ENCODE measurements at places on chromosomes 16 and 17.

GRCh38 chr17:39979016-39979670, 1.5 kb upstream of the PSMD3 start:
- DNase-seq, result no peak

DNA sequence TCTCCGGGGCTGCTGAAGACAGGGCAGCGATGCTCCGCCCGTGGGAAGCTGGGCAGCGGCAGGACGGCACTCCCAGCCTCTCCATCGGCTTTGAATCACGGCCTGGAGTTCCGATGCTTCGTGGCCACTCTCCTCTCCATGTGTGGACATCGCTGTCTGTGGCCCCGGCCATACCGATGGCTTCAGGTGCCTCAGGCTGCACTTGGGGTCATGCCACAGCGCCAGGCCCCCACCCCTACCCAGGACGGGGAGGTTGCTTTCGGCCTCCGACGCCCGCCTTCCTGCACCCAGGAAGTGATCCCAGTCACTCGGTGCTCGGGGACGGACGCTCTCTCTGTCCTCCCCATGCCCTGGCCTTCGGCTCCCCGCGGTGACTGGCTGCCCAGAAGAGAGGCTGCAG, 180.7 kb downstream of the BANP start:
- DNase-seq, result no peak

- DNase-seq, result no peak
These were observed 18.8 kb downstream of the POLR2A start for GRCh38 chr17:7502987-7503386.

- DNase-seq, result no peak
These were observed 19.6 kb downstream of the AKAP10 start for GRCh38 chr17:19958023-19958422.

- no peak for DNase-seq
These were observed 160.0 kb downstream of the CBLN1 start for GRCh38 chr16:49121636-49122035.

DNA sequence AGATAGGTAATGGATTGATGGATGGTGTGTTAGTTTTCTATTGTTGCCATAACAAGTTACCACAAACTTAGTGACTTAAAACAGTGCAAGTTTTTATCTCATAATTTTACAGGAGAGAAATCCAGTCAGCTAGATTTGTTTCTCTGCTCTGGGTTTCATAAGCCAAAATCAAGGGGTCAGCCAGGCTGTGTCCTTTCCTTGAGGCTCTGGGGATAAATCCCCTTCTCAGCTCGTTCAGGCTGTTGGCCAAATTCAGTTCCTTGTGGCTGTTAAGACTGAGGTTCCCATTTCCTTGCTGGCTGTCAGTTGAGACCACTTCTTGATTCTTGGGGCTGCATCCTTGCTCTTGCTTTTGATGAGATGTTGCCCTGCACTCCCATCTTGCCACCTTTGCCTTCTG, 204.9 kb upstream of the CDH13 start:
- no peak for DNase-seq

DNA sequence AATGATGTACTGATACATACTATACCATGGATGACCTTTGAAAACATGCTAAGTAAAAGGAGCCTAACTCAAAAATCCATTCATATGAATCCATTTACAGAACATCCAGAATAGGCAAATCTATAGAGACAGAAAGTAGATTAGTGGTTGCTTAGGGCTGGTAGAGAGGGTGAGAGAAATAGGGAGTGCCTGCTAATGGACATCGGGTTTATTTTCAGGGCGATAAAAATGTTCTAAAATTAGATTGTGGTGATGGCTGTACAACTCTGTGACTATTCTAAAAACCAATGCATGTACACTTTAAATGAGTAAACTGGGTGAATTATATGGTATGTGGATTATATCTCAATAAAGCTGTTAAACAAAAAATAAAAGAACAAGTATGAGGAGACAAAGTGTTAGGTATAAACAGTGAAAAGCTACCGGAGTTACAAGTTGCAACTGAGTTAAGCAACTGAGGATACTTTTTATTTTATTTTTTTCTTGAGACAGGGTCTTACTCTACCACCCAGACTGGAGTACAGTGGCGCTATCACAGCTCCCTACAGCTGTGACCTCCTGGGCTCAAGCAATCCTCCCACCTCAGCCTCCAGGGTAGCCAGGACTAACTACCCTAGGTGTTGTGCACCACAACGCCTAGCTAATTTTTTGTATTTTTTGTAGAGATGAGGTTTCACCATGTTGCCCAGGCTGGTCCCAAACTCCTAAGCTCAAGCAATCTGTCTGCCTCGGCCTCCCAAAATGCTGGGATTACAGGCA, 75.5 kb upstream of the CORO6 start:
- no peak for DNase-seq

DNA sequence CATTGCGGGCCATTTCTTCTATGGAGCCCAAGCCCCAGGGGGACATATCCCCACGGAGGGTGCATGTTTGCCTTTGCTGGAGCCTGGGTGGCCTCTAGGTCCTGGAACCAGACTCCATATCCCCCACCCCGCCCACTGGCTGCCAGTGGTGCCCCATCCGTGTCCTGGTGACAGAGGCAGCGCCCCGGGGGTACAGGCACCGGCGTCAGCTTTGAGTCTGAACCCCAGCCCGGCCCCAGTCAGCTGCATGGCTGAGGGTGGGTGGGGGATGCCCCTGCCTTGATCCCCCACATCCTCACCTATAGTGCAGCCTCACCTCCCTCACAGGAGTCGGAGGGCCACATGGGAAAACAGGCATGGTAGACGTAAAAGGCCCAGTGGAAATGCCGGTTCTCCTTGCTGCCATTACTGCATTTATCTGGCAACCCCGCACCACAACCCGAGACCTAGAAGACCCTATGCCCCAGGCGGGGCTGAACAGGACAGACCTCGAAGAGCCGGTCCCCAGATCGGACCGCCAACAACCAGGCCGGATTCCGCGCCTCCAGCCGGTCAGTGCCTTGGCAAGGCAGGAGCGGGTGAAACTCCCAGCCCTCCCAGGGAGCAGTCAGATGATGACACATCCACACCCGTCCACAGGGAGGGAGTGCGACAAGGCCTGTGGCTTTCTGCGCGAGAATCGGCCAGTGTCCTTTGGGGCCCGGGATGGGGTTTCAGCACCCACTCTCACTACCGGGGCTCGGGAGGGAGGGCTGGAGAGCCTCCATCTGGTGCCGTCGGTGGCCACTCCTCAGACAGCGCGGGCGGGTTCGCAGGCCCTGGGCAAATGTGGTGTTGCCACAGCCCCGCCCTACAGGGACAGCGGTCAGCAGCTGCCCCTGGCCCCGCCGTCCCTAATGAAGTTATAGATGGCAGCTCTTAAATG, 11.9 kb upstream of the SSTR5 start:
- DNase-seq, result no peak

DNA sequence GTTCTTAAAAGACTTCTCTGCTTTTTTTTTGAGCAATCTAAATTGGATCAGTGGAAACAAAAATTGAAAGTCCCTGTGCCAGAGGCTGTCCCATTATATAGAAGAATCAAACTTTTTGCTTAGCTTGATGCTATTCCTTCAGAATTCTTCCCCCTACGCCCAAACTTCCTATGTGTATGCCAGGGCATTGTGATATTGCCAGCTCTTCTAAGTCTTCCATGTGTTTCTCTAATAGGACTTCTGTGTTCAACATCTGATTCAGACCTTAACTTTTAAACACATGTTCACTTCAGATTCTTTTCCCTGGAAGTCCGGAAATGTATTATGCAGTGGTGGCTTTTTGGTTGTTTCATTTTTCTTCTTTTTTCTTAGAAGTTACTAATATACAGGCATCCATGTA, 18.7 kb downstream of the PTRH2 start:
- no peak for DNase-seq

DNA sequence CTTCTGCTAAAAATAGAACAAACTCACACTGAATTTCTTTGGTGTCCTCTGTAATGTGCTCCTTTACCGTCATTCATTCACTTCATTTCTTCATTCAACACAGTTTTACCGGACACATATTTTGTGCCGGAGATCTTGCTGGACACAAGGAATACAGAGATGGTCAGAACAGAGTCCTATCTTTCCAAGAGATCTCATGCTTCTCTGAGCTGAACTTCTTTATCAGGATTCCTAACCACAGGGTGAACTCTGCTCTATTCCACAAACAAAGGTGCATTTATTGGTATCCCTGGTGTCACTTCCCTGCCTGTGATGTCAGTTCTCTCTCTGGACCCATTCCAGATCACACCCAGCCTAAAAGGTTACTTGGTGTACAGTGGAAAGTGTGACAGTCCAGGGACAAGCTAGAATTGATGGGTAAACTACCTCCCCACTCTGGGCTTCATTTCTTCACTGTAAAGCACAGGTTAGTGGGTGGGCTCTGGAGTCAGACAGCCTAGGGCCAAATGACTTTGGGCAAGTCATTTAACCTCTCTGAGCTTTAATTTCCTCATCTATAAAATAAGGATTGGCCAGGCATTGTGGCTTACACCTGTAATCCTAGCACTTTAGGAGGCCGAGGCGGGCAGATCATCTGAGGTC, 4.2 kb downstream of the IFI35 start:
- no peak for DNase-seq

DNA sequence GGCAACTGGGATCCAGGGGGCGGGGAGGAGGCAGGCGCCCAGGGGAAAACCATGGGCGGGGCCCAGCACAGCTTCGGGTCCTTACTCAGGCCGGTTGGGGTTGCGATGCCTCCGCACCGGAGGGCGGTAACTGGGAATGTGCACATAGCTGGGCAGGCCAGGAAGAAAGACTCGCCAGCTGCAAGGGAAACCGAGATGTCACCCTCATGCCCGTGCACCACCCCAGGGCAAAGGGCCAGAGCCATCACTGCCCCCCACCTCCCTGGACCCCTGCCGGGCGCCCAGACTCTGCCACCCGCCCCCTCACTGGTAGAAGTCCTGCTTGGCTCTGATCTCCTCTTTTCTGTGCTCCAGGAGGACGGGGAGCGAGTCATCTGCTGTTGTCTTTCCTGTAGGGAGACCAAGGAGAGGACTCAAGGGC, 6.7 kb downstream of the ALOX12B start:
- DNase-seq, result no peak

DNA sequence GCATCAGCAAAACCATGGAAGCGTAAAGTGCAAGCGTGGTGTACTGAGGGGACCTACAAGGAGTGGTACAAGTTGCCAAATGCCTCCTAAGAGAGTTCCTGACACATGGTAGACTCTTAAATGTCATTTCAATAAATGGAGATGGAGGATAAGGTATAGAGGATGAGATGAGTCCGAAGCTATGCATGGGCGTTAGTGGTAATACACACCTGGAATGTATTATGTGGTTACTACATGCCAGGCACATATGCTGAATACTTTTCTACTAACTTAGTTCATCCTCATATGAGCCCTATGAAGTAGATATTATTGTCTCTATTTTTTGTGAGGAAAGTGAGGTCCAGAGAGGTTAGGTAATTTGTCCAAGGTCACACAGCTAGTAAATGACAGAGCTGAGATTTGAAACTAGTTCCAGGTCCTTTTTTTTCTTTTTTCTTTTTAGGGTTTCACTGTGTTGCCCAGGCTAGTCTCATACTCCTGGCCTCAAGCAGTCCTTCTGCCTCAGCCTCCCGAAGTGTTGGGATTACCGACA, 15.5 kb downstream of the YPEL2 start:
- no peak for DNase-seq

DNA sequence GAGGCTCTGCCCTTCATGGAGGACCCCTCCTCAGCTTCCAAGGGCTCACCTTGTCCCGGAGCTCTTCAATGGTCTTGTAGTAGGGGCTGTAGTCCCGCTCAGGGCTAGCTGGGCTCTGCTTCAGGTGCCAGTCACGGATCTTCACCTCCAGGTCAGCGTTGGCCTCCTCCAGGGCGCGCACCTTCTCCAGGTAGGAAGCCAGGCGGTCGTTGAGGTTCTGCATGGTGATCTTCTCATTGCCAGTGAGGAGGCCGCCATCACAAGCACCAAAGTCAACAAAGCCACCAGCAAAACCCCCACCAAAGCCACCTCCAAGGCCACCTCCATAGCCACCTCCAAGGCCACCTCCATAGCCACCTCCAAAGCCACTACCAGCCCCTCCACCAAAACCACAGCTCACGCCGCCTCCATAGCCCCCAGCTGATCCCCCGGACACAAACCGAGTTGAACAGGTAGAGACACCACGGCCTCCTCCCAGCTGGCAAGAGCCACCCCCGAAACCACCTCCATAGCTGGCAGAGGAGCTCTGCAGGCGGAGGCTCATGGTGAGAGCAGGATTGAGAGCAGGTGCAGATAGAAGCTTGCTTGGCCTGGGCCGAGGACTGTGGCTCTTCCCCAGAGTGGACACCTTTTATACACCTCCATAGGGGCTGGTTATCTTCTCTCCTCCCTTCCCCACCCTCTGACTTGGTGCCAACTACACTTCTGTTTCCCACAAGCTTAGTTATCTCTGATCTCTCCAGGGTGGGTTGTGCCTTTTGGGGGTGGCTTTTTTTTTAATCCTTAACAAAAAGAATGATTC, at the start of gene KRT13:
KRT13 (minus strand) TSS at position 606 of the 802 bp plus-strand sequence; CDS start at position 544, 62 bp downstream.
- no peak for DNase-seq

- no peak for DNase-seq
These were observed 172.0 kb upstream of the CIBAR2 start for GRCh38 chr16:85284141-85284817.

DNA sequence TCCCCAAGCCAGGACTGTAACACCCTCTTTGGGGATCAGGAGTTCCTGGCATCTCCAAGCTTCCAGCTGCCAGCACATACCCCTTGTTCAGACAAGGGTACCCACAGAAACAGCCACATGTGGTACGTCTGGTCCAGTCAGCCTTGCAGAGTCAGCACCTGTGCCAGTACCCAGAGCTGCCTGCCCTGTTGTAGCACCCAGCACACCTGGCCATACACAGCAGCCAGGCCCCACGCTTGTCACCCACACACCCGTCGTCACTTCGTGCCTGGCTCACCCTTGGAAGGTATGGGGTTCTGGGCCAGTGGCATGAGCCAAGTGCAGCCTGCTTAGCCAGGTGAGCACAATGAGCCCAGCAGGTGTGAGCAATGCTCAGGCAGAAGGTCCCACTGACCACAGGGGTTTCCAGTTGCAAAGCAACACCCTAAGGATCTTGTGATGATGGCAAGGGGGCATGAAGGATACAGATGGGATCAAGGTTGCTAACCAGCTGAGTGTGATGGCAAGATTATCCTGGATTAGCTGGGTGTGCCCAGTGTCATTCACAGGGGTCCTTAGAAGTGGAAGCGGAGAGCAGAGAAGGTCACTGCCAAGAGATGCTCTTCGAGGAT, 202.3 kb downstream of the CPPED1 start:
- no peak for DNase-seq

DNA sequence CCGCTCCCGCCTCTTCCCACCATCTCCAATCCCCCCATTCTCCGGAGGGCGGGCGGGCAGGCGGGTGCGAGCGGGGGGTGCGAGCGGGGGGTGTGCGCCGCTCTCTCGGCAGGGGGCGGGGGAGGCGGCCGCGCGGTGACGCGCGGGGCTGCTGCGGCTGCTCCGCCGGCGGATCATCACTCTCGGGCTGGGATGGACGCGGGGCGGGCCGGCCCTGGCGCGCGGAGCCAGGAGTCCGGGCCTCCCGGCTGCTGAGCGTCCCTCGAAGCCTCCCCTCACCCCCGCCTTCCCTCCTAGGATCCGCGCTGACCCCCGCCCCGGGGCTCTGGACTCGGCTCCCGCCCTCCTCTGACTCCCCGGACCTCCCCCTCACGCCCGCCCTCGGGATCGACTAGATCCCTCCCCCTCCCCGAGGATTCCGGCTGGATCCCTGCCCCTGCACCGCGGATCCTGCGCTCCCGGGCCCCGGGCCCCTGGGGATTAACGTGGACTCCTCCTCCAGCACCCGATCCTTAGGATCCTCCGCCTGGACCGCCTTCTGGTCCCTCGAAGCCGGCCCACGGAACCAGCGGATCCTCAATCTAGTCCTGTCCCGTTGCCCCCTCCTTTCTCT, 946 bp upstream of the TMEM256 start:
- DNase-seq, result no peak

All from stimulated activated CD4-positive, alpha-beta T cell treated with anti-CD3 and anti-CD28 coated beads, Interleukin-12 subunit alpha, Interleukin-12 subunit beta, amount 100 ng/mL, for 24 hours (primary cell).